ENCODE measurements at places on chromosomes 2 and 18. TPM values are rescaled to one million over a fixed set of nuclear protein-coding genes. Genes with fewer than 3 reads are reported as not detected.

DNA sequence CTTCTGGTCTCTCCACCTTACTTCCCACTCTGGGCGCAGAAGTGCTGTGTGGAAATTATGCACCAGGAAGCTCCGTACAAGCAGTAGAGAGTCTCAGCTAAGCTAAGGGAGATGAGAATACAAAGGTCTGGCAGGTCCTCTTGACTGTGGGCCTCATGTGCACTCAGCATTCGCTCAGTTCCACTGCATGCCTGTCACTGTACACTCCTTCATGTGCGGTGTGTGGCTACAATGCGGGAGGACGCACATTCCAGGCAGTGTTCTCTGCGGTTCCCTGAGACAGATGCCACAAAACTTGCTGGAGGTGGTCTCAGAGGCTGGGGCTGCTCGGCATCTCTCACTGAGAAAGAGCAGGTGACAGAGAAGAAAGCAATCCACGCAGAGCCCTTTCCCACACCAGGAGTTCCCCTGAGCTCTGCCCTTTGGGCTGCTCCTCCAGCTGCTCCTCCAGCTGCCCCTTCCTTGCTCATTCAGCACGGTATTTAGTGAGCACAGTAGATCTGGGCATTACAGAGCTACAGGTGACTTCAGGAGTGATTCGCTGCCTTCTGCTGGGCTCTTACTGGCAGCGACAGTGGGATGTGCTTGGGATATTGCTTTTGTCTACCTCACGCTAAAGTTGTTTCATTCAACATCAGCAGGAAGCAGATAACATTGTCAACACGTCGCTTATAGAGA is 176.6 kb downstream of the SH3RF3 start:
- no peak for DNase-seq

DNA sequence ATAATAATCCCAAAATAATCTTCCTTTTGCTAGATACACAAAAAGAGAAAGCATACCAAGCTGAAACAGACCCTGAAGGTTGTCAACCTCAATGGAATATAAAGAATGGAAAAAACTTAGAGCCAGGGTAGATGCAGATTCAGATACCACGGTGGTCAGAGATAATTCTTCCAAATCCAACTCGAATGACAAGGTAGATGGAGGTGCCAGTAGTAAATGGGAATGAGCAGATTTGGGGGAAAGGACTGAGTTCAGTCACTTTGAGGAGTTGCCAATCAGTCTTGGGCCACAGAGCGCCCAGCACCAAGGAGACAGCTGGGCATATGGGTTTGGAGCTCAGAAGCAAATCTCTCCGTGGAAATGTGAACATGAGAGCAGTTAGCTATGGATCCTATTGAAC is 3.4 kb upstream of the CHMP1B start:
- DNase-seq: no peak

GRCh38 chr2:235827585-235827992 is 333.7 kb downstream of the AGAP1 start:
- no peak for DNase-seq

DNA sequence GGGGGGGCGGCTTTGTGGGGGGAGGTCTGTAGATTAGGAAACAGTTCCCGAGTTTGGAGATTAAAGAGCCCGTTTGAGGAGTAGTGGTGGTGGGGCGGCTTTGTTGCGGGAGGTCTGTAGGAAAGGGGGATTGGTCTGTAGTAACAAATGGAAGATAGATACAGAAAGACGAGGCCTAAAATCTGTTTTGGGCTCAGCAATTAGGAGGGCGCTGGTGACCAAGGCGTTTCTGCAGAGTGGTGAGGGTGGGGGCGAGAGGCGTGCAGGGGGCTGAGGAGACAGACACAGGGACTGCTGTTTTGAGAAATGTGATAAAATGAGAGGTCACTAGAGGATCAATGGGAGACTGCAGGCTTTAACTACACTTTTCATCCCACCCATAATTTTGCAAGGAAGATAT is 1.6 kb upstream of the ADNP2 start:
- no peak for DNase-seq

DNA sequence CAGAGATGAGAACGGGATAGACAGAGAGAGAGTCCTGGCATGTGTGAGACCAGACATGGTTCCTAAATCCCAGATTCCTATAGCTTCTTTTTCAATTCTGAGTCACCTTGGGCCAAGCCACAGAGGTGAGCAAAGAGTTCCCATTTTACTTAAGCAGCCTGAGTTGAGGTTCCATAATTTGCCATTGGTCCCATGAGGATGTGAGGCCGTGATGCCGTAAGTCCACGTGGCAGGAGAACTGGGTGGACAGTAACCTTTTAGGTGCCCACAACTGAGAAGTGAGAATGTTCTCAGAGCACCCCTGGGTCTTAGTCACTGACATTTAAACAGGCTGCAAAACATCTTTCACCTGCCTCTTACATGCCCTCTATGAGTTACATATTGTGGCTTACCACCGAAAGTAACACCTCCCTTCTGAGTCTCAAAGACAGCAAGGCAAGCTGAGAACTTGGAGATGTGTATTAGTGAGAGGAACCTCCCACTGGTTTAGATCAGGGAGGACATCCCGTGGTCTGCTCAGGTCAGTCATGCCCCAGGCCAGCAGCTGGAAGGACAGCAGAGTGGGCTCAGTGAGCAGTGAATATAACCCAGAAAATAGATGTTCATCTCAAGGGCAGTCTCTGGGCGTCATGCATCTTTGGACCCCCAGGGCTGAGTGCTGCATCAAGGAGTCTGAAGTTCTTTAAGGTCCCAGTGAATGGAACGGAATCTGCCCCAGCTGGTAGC is 127.9 kb upstream of the LGALSL start:
- no peak for DNase-seq

- no peak for DNase-seq
These were observed 123.4 kb upstream of the NOSTRIN start for GRCh38 chr2:168679081-168679480.

Gene NPPC
- polyA plus RNA-seq: 0.18 TPM

Gene REG1B
- polyA plus RNA-seq: not detected

Gene CLIP4
- polyA plus RNA-seq: 24.5 TPM
